Activated naive CD8-positive, alpha-beta T cell treated with anti-CD3 and anti-CD28 coated beads, Interleukin-2, amount 10 ng/mL, durations not matched to agents 7 days and 5 days (primary cell): ENCODE measurements at places on chromosomes 2 and 18. TPM values are rescaled to one million over a fixed set of nuclear protein-coding genes. Genes with fewer than 3 reads are reported as not detected.

GRCh38 chr2:62330959-62331358 lies 135.0 kb downstream of the B3GNT2 start:
- DNase-seq: no peak

DNA sequence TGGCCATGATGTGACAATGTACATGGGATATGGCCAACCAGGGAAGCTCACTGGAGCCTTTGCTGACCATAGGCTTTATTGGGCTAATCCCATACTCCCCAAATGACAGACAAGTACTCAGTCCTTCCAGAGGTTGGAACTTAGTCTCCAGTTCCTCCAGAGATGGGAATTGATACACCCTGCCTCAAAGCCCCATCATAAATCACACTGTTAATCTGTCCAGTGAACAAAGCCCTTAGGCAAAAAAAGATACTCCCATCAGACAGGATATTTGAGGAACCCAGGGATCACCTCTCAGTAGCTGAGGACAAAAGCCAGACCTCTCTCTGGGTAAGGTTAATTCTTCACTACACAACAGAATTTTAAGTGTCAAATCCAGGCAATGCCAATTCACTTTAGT lies 247.5 kb upstream of the CDH20 start:
- DNase-seq: no peak

Gene GREB1
- total RNA-seq: 0.54 TPM

Gene AGXT
- total RNA-seq: not detected

DNA sequence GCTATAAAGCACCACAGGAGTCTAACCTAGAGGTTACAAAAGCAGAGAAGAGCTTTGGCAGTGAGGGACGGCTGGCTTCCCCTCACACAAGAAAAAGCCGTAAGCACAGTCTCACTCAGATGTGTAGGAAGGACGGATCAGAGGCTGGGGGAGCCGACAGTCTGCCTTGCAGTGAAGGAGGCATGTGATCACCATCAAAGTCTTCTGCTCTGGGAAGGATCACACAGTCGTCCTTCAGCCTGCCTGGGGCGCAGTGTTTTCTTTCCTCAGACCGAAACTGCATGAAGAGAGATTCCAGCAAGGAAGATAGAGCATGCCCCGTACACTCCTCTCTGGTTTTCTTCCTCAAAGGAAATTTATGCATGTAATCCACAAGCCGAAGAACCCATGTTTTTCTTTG lies 24.1 kb downstream of the GATA6 start:
- DNase-seq: no peak

GRCh38 chr2:162153608-162154224 lies 1.7 kb upstream of the GCG start:
- peak; percentile 35 for DNase-seq

Gene CXCR4
- total RNA-seq: 293 TPM

DNA sequence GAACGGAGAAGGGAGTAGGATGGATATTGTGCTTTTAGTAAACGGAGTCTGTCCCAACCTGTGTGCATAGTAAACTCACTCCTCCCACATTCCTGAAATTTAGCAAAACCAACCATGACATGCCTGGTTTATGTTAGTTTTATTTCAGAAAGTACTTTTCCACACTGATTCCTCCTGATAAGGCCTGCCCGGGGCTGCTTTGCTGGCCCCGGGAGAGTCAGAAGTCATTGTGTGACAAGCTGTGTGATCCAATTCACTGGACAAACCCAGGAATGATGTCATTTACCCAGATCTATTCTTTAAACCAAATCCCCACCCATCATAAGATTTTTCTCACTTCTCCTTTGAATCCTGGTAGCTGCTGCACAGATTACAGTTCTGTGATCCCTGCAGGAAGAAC lies 109.0 kb downstream of the SETBP1 start:
- DNase-seq: no peak

Gene RTP5
- total RNA-seq: 0.53 TPM

Gene RND3
- total RNA-seq: not detected

Gene ALPG
- not detected for total RNA-seq

Gene AAK1
- total RNA-seq: 143 TPM

DNA sequence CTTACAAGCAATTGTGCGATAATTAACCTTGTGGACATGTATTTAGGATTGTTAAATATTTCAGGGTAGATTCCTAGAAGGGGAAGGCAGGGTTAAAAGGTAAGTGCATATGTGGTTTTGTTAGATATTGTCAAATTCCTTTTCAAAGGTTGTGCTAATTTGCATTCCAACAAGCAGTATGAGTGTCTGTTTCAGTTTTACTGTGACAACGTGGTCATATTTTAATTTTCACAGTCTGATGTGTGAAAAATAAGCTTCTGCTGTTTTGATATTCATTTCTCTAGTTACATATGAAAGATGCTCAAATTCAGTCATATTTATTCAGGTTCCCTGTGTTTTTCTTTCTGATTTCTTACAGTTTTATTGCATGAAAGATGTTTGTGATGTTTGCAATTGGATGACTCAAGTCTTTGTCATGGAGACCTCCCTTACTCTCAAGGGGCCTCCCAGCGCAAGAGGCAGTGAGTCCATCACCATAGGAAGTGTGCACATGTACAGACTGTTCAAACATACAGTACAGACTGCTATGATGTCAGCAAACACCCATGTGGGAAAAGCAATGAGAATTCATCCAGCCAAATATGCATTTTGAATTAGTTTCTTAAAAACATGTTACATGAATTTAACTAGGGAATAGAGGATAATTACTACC lies 310.8 kb downstream of the GALR1 start:
- DNase-seq: no peak

Gene EFHD1
- total RNA-seq: 8.8 TPM

GRCh38 chr2:111042772-111043771 lies 77.6 kb upstream of the BCL2L11 start:
- no peak for DNase-seq

GRCh38 chr18:45551142-45551815 lies 64.0 kb upstream of the SLC14A2 start:
- DNase-seq: no peak

DNA sequence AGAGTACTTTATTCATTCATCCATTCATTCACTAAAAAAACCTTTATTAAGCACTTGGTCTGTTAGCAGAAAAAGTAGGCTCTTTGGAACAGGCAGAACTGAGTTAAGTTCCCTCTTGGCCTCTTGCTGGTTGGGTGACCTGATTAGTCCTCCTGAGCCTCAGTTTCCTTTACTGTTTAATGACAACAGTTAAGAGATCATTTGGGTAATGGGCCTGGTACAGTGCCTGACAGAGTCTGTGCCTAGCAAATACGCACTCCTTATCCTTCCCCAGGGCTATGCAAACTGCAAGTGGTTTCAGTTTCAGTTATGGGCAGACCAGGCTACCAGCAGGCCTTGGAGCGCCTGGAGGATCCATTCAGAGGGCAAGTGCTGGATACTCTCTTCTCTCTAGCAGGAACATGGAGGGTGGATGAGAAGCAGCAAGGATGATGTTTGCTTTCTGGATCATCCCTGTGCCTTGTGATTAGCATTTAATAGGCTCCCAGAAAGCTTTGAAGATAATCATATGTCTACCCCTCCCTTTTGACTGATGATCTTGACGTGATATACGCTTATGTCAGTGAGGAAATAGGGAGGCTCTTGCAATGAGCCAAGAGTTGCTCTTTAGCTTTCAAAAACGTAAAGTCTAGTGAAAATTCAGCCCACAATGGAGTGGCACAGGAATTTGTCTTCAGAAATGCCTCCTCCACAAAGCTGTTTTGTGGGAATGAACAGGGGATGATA lies 12.4 kb upstream of the TAF1B start:
- no peak for DNase-seq

- no peak for DNase-seq
These were observed 10.1 kb downstream of the PLCL1 start for GRCh38 chr2:197814526-197814925.

GRCh38 chr2:45909171-45909565 lies 257.7 kb downstream of the PRKCE start:
- DNase-seq: no peak

DNA sequence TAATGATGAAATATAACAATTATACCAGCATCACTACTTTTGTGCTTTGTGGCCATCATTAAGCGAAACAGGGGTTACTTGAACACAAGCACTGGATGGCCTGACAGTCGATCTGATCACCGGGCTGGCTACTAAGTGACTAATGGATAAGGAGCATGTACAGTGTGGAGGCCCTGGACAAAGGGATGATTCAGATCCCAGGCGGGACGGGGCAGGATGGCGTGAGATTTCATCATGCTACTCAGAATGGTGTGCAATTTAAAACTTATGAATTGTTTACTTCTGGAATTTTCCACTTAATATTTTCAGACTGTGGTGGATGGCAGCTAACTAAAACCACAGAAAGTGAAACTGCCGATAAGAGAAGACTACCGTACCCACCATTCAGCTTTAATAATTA lies 7.0 kb upstream of the CLIP4 start:
- no peak for DNase-seq

- DNase-seq: no peak
These were observed 98.1 kb upstream of the HS6ST1 start for GRCh38 chr2:128416806-128417205.

Gene CHRND
- not detected for total RNA-seq

DNA sequence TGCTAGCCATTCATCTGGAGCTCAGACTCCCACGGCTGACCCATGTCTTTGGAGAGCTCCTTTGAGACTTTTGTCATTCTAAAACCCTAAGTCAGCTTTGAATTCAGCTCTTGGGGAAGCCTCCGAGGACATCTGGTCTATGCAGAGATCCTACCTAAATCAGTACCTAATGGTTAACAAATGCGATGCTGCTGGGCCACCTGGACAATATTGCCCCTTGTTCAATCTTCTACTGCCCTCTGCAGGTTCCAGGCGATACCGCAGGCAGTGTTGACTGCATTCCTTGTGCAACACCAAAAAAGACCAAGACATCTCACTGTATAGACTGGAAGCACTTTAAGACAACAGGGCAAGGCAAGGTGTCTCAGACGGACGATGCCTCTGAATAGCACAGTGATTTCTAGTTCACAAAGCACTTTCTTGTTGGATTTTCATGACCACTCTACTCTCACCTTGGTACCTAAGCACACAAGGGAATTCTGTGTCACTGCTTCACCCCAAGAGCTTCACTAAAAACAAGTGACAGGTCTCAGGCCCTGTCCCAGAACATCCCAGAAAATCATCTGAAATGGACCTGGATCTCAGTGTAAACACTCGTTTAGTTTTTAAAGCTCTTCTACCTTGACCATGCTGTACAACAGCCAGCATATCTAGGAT lies 80.9 kb downstream of the XDH start:
- peak; percentile 73 for DNase-seq

Gene DSG4
- total RNA-seq: not detected

Gene REG3A
- not detected for total RNA-seq

- no peak for DNase-seq
These were observed 127.2 kb upstream of the EPAS1 start for GRCh38 chr2:46170026-46170425.

DNA sequence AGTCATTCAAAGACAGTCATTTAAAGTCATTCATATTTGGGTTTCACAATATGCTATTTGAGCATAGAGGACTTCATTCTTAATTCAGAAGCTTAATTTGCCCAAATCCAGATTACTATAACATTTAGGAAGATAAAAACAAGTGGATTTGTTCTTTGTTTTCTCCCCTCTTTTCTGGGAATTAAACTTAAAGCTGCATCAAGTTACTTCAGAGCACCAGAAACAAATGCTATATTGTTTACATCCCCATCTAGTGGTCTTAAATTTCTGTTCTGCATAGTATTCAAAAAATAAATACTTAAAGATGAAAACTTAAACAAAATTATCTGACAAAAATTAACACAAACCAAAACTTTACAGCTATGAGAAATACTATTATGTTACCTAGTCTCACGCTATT lies 34.7 kb upstream of the MARCHF7 start:
- no peak for DNase-seq

Gene FMNL2
- total RNA-seq: 0.37 TPM

DNA sequence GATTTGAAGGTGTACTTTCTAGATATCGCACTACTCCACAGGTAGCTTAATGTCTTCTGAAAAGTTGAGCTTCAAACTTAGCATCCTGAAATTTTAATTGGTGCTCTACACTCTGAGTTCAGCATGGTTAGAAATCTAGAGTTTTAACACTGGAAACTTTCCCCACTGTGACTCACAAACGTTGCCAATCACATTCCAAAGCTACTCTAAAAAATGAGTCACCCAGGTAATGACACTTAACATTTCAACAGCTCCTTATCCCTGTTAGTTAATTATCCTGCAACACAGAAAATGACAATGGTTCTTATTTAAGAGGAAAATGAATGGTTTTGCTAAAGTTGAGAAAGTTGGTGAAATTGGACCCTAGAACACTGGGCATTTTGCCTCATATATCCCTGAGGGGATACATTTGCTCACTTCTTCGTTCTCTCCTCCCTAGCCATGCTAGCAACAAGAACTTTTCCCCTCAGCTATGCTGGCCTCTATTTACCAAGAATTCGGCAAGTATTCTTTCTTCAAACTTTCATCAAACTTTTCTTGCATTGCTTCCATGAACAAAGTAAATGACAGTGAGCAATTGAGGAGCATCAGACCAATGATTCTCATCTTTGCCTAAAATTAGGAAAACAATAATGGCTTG lies 1024.1 kb upstream of the KLHL29 start:
- no peak for DNase-seq

Gene TLX2
- 0.69 TPM for total RNA-seq

DNA sequence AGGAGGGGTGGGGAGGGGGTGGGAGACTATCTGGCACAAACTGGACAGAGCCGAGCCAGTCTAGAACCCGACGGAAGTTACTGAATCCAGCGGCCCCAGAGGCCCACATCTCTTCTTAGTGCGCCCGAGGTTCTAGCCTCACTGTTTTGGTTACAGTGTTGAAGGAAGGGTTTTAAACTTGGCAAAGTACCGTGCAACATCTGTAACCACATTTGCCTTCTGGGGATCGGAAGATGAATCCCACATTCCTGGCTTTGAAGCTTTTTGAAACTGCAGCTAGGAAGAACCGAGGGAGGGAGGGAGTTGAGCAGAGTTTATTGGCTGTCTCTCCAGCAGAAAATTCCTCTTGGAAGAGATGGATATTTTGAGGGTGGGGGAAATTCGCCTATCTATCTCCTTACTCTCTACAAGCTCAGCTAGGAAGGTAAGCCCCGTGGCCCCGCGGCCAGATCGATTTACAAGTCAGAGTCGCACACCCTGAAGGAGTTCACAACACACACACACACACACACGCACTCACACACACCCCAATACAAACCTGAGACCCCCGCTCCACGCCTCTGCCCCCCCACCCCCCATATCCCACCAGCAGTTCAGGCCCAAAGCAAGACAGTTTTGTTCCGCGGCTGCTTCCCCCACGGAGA lies 1.0 kb downstream of the ACVR1 start:
- peak; percentile 36 for DNase-seq

DNA sequence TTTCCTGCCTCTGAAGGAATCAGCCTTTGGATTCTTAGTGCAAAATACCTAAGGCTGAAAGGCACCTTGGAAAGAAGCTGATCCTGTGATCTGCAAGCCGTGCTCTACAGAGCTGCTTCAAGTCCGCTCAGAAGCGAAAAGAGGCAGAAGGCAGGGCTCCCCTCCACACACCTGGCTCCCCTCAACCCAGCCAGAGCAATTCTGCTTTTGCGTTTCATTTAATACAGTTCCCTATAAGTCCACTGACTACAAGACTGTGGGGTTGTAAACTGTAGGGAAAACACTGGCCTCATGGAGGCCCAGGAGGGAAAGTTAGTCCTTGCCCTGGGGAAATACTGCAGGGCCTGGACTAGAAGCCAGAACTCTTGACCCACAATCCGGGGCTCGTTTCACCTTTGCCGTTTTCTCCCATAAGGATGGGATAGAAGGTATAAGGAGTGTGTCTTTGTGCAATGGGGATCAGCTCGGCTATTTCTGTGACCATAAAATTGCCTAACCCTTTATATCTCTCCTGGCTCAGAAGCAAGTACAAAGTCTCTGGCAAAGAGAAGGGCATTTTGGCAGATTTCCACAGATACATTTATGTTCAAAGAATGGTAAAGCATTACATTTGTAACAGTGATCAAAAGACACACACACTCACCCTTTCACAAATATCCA lies 95.8 kb upstream of the TEX51 start:
- DNase-seq: no peak
